Frontal cortex (tissue), 4 donors: ENCODE measurements at places on chromosomes 1 and 21. TPM values are rescaled to one million over a fixed set of nuclear protein-coding genes. Genes with fewer than 3 reads are reported as not detected.

DNA sequence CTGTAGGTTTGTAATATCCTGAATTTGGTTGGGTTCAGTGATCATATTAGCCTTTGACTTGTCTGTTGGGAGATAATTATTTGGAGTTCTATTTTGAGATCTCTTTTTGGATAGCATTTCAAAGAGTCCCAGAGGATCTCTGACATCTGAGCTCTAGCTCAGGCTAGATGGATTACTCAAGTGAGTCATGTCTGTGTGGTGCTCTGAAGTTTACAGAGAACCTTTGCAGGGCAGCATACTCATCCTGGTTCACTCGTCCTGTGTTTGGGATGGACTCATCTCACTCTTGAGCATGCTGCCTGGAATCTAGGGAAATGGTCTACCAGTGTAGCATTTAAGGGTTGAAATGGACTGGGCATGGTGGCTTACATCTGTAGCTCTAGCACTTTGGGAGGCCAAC is 29.4 kb upstream of the BMP8A start:
- DNase-seq: no peak

DNA sequence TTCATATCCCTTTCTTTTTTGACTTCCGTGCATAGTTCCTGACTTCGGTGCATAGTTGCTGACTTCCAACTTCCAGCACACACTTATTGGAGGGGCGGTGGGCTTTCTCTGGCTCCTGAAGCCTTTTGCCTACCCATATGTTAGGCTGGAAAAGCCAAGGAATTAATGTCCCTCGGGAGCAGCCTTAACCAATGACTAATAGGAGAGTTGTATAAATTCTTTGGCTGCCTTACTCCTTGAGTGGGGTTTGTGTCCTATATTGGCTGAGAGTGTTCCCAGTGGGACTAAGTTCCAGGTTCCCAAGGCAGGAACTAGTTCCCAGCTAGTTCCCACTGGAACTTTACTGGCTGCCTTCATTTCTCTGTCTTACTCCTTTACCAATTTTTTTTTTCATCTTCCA is 105.7 kb downstream of the ZNF326 start:
- DNase-seq: no peak

DNA sequence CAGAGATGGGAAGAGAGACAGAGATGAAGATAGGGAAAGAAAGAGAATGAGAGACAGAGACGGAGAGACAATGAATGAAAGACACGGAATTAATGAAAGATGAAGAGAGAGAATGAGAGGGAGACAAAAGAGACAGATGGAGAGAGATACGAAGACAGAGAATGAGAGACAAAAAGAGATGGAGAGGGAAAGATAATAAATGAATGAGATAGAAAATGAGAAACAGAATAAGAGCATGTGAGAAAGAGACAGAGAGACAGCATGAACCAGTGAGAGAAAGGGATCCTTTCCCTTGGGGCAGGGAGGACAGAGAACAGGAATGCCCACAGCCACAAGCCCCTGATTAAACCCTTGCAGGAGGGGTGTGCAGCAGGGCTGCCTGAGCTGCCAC is 5.3 kb upstream of the WNT9A start:
- no peak for DNase-seq

DNA sequence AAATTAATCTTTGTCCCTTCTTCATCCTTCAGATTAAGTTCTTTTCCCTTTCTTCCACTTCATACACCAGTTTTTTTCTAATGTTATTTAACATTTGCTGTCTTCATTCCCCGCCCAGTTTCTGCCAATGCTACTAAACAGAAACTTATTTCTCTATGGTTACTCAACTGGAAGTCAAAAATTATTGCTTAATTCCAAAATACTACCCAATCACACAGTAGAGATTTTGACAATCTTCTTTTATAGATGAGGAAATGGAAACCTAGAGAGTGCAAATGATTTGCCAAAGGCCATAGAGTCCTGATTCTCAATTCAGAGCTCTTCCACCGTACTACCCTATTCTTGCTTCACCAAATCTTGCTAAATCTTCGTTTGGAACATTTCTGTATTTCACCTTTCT is 58.1 kb upstream of the SH3GLB1 start:
- no peak for DNase-seq

DNA sequence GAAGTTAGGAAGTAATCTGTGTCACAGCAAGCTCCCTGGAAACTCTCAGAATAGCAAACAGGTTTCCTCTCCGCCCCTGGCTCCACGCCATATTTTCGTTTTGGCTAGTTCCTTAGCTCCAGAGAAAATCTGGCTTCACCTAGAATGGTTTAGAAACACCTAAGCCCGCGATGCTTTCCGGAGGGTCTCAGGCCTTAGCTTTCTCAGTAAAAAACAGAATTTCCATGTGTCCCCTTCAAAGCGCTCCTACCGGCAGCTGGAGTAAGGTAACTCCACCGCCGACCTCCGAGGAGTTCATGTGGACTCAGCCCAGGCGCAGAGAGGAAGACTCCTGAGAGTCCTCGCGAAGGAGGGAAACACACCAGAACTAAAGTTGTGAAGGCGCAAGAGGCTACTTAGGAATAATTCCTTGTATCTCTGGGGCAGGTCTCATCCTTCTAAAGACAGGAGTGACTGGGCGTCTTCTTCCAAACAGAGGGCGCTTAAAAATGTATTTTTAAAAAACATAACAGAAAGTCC is 406 bp downstream of the KIAA0040 start:
- peak; percentile 37 for DNase-seq

- DNase-seq: no peak
These were observed 324.7 kb upstream of the USP24 start for GRCh38 chr1:55539652-55540512.

DNA sequence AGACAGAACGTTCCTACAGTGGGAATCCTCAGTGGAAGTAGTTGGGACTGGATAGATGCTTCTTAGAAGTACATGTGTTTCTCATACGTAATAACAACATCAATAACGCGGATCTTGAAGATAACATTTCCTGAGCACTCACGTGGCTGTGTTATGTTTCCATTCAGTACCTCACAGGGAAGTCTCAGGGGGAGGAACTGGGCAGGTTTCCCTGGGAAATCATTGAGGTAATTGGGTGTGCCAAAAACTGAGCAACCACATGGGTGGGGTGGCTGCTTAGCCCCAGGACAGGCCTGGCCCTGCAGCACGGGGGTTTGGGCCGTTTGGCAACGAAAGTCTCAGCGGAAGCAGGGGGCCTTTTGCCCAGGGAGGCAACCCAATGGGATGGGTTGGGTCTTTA is 133.8 kb downstream of the ZSCAN20 start:
- DNase-seq: no peak

DNA sequence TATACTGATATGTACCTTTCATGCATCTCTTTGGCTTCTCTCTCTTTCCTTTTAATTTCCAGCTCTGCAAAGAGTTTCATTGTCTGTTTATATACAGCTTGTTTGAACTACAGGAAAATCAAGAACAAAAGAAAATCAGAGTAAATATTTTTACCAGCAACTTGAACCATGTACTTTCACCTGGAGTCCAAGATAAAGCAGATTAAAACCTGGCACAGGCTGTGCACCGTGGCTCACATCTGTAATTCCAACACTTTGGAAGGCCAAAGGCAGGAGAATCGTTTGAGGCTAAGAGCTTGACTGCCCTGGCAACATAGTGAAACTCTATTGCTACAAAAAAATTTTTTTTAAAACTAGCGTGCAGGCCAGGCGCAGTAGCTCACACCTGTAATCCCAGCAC is 27.6 kb downstream of the DNAJC8 start:
- no peak for DNase-seq

DNA sequence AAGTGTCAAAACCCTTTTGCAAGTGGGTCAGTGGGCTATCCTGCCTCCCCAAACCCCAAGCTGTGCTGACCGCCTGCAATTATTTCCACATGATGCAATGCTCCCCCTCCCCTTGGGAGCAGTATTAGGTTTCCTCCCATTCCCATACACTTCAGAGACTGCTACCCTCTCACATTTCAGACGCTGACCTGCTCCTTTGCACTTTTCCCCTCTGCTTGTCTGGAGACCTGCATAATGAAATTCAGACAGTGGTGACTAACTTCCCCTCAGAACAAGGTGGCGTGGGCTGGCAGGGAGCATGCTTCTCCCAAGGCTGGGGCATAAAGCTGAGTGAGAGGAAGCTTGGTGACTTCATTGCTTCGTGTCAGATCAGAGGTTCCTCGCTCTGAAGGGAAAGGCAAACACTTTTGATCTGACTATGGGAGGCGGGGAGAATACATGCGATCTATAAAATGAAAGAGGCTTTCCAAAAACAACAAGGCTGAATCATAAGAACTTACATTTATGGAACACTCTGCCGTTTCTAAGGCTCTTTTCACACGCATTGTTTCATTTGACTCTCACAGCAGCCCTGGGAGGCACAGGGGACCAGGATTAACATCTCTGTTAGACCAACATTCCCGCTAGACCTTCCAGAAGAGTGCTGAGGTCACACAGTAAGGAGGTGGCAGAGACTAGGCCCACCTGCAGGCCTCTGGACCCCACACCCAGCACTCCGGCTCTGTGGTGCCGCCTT is 27.5 kb upstream of the ROR1 start:
- DNase-seq: no peak

GRCh38 chr1:97920276-97920831 is 480 bp downstream of the DPYD start:
- DNase-seq: no peak

DNA sequence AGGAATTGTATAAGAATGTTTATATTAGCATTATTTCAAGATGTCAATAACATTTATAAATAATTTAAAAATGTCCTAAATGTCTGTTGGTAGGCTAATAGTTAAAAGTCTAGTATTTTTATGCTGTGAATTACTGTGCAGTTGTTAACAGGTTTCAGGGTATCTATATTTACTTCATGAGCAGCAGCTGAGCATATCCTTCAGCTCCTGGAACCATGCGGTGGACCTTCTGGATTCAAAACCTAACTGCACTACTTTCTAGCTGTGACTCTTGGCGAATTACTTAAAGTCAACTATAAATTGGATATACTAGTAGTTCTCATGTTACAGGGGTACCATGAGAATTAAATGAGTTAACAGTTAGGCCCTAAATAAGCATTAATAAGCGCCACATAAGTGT is 3.7 kb downstream of the CEP350 start:
- DNase-seq: no peak

DNA sequence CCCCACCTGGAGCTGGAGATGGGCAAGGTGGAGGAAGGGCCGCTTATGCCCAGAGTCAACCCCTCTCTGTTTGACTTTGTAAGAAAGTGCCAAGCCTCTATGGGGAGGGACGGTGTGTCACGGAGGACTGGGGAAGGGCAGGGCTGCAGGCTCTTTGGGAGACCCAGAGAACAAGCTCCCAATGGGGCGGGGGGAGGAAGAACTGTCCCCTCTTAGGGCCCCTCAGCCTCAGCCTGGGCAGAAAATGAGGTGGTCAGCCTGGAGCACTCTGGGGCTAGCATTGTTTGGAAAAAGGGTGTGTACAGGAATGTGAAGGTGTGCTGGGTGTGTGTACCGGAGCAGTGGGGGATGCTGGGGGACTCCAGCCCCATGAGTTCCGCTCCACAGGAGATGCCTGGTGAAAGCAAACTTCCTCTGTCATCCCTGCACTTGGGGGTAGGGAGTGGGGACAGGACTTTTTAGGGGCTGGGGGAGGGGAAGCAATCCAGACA is 1.2 kb upstream of the INAVA start:
- DNase-seq: no peak

DNA sequence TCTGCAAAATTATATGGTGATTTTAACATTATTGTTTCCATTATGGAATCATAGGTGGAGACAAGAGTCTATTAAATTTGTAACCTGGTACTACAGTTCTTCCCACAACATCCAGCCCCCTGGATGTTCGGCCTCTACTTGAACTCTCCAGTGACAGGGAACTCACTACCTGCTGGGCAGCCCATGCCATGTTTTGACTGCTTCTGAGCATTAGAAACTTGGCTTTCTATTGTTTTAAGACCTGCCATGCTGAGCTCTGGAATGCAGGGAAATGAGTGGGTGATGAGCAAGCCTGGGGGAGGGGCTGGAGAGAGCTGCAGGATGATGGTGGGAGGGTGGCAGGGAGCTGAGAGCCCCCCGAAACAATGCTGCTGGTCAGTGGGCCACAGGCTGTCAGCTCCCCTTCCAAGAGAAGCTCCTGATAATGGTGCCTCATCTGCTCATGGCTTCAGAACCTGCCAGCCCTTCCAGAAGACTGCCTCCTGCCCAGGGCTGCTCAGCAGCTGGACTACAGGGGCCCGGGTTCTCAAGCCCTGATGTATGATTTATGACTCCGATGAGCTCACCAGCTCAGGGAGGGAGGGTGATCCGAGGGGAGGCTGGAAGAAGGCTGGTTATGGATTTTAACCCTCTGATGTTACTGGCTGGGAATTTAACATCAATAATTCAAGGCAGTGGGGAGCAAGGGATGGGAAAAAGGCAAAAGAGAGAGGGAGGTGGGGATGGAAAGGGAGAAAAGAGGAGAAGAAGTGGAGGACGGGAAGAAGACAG is 205.0 kb downstream of the HIVEP3 start:
- DNase-seq: no peak

DNA sequence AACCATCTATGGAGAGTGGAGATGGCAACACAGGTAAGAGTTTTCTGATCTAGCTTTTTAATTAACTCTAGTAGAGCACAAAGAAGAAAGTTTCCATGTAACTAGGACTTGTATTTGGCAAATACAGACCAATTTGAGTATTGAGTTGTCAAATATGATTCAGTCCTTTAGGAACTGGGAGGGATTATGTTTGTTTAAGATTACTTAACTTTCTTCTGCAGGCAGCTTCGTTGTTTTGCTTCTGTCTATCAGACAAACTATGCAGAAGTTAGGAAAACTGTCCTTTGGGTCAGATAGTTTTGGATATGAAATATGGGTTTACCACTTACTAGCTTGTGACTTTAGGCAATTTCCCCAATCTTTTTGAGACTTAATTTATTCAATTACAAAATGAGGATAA is 111.8 kb downstream of the POU2F1 start:
- DNase-seq: no peak

DNA sequence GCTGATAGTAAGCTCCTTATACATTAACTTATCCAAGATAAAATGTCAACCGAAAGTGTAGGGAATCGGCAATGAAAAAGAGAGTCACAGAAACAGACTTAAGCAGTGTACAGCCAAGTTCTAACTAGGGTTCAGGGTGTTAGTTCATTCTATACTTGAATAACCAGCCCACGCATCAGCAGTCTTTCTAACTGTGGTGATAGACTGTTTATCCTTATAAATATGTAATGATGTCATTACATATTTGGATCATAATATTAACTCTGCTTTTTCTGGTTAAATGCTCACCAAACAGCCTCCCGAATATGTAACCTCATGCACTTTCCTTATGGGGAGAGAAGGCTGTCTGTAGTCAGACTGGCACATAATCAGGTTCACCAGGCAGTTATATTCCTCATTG is 11.0 kb downstream of the HMCN1 start:
- DNase-seq: no peak

DNA sequence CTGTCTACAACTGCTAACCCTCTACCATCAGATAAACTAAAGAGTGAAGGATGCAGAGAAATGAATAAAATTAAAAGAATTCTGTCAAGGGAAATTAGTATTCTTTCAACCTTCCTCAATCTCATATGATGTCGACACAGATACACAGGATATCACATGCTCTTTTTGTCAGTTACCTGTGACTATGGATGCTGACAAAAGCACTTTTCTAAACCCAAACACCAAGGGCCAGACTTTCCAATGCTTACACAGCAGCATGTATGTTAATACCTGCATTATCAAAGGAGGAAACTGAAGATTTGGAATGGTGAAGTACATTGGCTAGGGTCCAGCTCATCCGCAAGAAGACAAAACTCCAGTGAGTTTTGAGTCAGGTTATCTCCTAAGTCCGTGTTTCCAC is 294.0 kb downstream of the SMYD3 start:
- no peak for DNase-seq

Gene BACE2
- 10.2 TPM for total RNA-seq

Gene AVPR1B
- not detected for total RNA-seq

Gene CNR2
- total RNA-seq: not detected

Gene MRTO4
- total RNA-seq: 31.8 TPM

Gene OR2L8
- total RNA-seq: 0.82 TPM

Gene SOAT1
- total RNA-seq: 15.9 TPM

Gene WNT4
- 3.3 TPM for total RNA-seq
